Colonic mucosa (tissue), 4 donors: ENCODE measurements at places on chromosomes 1 and 21. TPM values are rescaled to one million over a fixed set of nuclear protein-coding genes. Genes with fewer than 3 reads are reported as not detected.
A peak's percentile ranks its signal among the peaks of the same experiment; 100 is the strongest.

GRCh38 chr1:93042187-93043056 lies 36.7 kb upstream of the MTF2 start:
- peak; percentile 45 for DNase-seq

DNA sequence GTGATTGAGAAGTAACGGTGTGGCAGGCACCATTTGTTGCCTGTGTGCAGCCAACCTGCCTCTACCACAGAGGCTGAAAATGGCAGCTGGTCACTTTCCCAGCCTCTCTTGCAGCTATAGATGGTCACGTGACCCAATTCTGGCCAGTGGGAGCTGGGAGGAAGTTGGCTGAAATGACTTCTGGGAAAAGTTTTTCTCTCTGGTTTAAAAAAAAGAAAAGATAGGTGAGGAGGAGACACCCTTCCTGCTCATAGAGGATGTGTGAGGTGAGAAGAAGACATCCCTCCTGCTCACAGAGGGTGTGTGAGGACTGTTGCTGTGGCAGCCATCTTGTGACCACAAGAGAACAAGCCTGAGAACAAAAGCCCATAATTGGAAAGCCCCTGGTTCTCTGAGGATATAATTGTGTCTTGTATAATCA lies 122.8 kb downstream of the SYF2 start:
- no peak for DNase-seq

GRCh38 chr1:151806170-151806569 lies 951 bp upstream of the LINGO4 start:
- no peak for DNase-seq

DNA sequence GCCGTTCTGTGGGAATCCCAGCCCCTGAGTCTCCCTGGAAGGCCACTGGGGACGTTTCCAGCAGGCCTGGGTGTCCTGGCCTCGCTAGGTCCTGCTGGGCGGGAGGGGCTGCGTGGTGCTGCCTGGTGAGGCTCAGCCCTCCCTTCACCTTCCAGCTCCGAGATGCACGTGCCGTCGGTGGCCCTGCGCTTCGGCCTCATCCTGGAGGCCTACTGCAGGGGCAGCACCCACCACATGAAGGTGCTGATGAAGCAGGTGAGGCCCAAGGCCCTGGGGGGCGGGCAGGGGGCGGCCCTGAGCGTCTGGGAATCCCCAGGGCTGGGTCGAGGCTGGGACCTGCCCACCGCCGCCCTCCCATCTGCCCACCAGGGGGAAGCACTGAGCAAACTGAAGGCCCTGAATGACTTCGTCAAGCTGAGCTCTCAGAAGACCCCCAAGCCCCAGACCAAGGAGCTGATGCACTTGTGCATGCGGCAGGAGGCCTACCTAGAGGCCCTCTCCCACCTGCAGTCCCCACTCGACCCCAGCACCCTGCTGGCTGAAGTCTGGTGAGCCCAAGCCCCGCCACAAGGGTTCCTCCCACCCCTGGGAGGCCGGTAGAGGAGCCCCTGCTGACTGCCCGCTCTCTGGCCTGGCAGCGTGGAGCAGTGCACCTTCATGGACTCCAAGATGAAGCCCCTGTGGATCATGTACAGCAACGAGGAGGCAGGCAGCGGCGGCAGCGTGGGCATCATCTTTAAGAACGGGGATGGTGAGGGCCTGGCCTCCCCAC lies 70.3 kb downstream of the PIK3CD start:
- peak; percentile 48 for DNase-seq

DNA sequence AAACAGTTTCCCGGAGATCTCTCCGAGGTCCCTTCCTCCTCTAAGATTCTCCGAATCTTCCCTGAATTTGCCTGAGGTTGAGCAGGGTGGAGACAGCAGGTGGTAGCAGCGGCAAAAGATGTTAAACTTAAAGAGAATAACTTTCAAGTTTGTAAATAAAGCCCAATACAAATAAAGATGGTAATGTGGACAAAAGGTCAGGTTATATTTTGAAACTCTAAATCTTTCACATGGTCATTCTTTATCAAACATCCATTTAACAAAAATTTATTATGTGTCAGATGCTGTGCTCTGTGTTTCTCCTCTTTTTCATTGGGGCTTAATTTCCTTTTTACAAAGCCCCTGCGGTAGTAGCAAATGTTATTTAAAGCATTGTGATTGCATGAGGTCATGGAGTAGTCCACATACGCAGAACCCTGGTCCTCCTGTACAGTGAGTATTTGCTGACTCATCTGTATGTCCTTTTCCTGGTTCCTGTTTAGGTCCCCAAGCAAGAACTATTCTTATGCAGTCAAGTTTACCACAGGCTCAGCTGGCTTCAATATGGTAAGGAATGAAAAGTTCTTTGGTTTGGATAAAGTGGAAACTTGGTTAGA lies 119.2 kb downstream of the ITSN1 start:
- no peak for DNase-seq

HJV gene
- not detected for total RNA-seq

ALPL gene
- 1.6 TPM for total RNA-seq
